ENCODE measurements at places on chromosomes 2 and 18.

- peaks cover 7% of the 10 kb centered on the region for H3K27me3 ChIP-seq
- H3K4me3 ChIP-seq, result no peak overlapping the region
- H3K27ac ChIP-seq, result no peak overlapping the region
- H3K4me1 ChIP-seq, result peaks cover 2% of the 10 kb centered on the region
- DNase-seq, result no peak
- H3K36me3 ChIP-seq, result no peaks in the 10 kb centered on the region
Observed at GRCh38 chr18:57807336-57808117, 4.4 kb upstream of the ATP8B1 start.

DNA sequence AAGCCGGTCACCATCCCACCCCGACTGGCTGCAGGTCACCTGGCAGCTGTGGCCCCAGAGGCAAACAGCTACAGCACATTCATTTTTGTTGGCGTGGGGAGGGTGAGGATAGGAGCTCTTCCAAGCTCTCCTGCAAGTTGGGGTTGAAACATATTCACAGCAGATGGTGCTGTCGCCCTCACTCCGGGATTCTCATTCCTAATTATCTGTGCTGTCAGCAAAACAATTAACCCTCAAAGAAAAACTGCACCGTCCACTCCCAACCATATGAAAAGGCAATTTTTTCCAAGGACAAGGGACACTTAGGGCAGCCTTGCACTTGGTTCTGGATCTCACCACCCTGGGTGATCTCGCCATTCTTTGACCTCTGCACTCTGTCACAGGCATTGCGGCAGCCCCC lies 68.6 kb downstream of the ZBTB7C start:
- H3K4me3 ChIP-seq, result no peak overlapping the region
- H3K27ac ChIP-seq, result no peak overlapping the region
- H3K36me3 ChIP-seq, result no peaks in the 10 kb centered on the region
- no peaks in the 10 kb centered on the region for H3K27me3 ChIP-seq
- DNase-seq, result no peak

DNA sequence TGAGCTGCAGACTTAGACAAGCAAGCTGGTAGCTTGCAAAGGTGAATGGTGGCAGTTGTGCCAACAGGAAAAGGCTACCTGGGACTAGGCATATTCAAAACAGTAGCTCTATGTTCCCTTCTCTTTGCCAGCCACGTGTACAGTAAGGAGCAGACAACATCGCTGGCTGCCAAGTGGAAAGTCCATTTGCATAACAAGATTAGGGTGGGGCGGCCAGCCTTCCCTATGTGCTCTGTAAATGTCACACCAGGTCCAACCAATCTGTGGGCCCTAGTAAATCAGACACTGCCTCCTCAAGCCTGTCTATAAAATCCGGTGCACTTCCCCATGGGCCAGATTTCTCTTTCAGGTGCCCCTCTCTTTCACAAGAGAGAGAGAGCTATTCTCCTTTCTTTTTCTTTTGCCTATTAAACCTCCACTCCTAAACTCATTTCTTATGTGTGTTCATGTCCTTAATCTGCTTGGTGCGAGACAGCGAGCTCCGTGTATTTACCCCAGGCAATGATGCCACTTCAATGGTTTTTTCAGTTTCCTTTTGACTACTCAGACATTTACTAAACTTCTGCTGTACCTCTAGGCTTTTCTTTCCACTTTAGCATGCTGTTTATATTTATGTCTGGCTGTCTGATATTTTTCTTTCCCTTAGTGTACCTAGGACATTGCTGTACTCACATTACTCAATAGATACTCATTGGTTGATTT lies 297.4 kb upstream of the GCFC2 start:
- no peak overlapping the region for H3K4me3 ChIP-seq
- H3K4me1 ChIP-seq, result no peaks in the 10 kb centered on the region
- H3K27ac ChIP-seq, result no peak overlapping the region
- no peaks in the 10 kb centered on the region for H3K27me3 ChIP-seq
- H3K36me3 ChIP-seq, result no peaks in the 10 kb centered on the region
- no peak for DNase-seq

GRCh38 chr2:105803773-105804172 lies 59.1 kb downstream of the NCK2 start:
- no peak for DNase-seq
- H3K36me3 ChIP-seq, result peaks cover 9% of the 10 kb centered on the region

DNA sequence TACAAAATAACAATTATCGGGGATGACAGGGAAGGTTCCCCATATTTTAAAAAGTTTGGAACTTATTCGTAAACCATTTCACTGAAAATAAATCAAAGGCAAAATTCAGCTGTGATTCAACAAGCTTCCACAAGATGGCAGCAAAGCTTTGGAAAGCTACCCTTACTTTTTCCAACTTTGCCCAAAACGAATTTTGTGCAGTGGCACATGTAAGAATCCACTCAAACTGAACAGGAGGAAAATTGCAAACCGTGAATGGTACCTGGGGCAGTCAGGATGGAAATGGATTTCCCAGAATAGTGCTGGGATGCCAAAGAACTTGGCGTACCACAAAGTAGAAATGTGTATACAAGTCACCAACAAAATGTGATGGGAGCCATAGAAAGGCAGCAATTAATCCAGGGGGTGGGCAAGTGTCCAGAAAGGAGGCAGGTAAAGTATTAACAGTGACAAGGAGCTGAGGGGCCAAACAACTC lies 10.7 kb downstream of the RPL31 start:
- H3K4me3 ChIP-seq, result no peak overlapping the region
- H3K27ac ChIP-seq, result no peak overlapping the region
- peaks cover 31% of the 10 kb centered on the region for H3K36me3 ChIP-seq
- peak; percentile 43 for DNase-seq
- H3K27me3 ChIP-seq, result no peaks in the 10 kb centered on the region

DNA sequence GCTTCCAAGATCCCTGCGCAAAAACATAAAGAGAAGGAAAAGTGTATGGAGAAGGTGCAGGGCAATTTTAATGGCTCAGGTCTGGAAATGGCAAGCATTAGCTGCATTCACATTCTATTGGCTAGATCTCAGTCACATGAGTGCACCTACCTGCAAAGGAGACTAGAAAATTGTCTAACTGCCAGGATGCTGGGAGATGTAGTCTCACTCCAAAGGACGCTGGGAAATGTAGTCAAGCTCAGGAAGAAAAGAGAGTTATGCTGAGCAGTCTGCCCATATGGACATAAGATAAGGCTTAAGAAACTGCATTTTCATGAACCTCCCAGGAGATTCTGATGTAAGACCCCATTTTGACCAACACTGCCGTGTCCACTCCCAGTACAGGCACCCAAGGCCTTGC lies 9.5 kb upstream of the KLHL29 start:
- DNase-seq, result no peak
- H3K4me1 ChIP-seq, result no peaks in the 10 kb centered on the region
- H3K36me3 ChIP-seq, result no peaks in the 10 kb centered on the region
- peaks cover 6% of the 10 kb centered on the region for H3K27me3 ChIP-seq
- no peak overlapping the region for H3K4me3 ChIP-seq
- no peak overlapping the region for H3K27ac ChIP-seq

DNA sequence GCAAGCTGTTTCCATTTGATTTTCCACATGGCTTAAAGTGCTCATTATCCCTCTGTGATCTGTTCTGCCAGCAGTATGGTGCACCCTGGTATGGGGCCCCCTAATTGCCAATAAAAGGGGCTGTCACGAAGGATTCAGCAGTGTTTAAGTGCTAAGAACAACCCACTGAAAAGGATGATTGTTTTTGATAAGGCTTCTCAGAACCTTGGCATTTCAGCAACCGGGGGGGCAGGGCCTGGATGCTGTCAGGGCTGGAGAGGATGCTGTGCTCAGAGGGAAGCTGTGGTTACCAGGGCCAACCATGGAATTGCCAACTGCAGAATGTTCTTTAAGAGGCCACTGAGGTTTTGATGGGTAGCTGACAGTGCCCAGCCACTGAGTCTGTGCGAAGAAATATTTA lies 117.8 kb downstream of the CTIF start:
- H3K36me3 ChIP-seq, result no peaks in the 10 kb centered on the region
- H3K4me3 ChIP-seq, result no peak overlapping the region
- H3K27me3 ChIP-seq, result no peaks in the 10 kb centered on the region

DNA sequence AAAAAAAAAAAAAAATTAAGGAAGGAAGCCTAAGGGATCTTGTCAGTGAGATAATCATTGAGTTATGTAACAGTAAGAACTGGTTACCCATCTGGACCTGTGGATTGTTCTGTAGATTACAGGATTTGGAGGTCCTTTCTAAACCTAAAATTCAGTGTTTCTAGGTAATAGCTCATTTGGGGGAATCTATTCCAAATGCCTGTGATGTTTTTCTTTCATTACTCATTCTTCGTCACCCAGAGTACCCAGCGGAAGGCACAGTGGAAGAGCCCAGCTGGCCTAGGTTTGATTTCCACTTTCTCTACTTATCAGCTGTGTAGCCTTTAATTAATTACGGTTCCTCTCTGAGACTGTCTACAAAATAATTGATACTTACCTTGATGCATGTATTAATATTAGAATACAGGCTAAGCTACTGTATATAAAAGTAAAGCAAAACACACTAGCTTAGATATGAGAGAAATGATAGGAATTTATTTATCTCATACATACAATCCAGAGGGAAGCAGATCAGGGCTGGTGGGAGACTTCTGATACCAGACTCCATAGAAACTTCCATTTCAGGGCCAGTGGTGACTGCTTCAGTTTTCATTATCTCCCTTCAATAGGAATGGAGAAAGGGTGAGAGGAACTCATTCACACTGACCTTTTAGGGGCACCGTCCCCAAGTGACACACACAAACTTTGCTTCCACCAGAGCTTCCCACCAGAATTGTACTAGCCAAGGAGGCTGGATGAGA lies 115.8 kb upstream of the NOSTRIN start:
- H3K4me1 ChIP-seq, result no peaks in the 10 kb centered on the region
- no peaks in the 10 kb centered on the region for H3K27me3 ChIP-seq
- no peak overlapping the region for H3K4me3 ChIP-seq

GRCh38 chr2:54353216-54353615 lies 97.2 kb upstream of the TSPYL6 start:
- H3K27ac ChIP-seq, result no peak overlapping the region
- no peaks in the 10 kb centered on the region for H3K4me1 ChIP-seq
- peaks cover 27% of the 10 kb centered on the region for H3K27me3 ChIP-seq
- DNase-seq, result no peak

DNA sequence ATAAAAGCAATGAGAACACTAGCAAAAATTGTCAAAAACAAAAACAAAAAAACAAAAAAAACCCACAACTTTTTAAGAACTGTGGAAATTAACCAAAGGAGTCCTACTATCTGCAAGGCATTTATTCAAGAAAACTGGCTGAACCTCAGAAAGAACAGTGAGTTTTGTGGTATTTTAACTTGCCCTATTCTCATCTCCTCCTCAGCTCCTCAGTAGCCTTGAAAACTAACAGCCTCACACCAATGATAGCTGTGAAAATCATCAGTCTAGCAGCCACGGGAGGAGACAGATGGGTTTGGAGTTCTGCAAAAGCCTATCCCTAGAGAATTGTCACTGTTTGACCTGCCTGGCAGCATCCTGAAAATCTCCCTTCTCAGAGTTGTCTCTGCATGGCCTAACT lies 20.1 kb upstream of the DNER start:
- H3K36me3 ChIP-seq, result no peaks in the 10 kb centered on the region
- no peak overlapping the region for H3K27ac ChIP-seq
- H3K27me3 ChIP-seq, result peaks cover 3% of the 10 kb centered on the region

- no peak overlapping the region for H3K27ac ChIP-seq
- H3K4me3 ChIP-seq, result no peak overlapping the region
- H3K36me3 ChIP-seq, result peaks cover 2% of the 10 kb centered on the region
- DNase-seq, result no peak
- H3K4me1 ChIP-seq, result peaks cover 20% of the 10 kb centered on the region
Observed at GRCh38 chr18:63189817-63190216, 129.8 kb downstream of the BCL2 start.

GRCh38 chr2:221572821-221573429 lies 821 bp upstream of the EPHA4 start:
- H3K36me3 ChIP-seq, result no peaks in the 10 kb centered on the region
- peak overlapping the region; percentile 67 for H3K4me3 ChIP-seq
- peaks cover 24% of the 10 kb centered on the region for H3K27me3 ChIP-seq

- H3K4me1 ChIP-seq, result peaks cover 65% of the 10 kb centered on the region
- DNase-seq, result no peak
- H3K27me3 ChIP-seq, result no peaks in the 10 kb centered on the region
- H3K4me3 ChIP-seq, result no peak overlapping the region
Observed at GRCh38 chr2:105814291-105814940, 69.7 kb downstream of the NCK2 start.

DNA sequence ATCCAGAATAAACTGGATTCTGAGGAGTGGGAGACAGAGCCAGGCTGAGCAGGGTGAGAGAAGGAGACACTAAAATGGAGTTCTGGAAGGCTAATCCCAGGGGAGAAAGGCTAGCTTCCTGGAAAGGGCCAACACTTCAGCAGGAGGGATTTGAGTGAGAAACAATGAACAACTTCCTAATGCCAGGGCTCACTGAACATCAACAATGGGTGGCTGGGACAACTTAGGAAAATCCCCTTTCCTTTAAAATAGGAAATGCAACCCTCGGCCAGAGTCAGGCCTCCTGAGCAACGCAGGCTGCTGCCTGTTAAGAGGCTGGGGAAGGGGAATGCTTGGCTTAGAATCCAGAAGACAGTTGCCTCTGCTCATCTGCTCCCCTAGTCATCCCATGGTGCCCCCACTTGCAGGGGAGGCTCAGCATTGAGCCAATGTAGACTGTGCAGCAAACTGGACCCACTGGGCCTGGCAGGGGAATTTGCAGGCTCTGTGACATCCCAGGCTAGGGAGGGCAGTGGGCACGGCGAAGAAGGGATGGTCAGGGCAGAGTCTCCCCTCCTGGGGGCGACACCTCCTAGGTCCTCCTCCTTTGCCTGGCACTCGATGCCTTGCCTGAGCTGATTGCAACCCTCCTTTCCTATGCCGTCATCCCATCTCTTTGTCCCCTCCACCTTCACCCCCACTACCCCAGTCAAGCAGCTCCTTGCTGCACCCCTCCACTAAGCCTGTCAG lies 182.5 kb downstream of the TNS1 start:
- H3K4me1 ChIP-seq, result no peaks in the 10 kb centered on the region
- H3K4me3 ChIP-seq, result no peak overlapping the region
- no peaks in the 10 kb centered on the region for H3K27me3 ChIP-seq
- no peak overlapping the region for H3K27ac ChIP-seq

- H3K4me3 ChIP-seq, result no peak overlapping the region
- H3K27ac ChIP-seq, result no peak overlapping the region
- H3K27me3 ChIP-seq, result no peaks in the 10 kb centered on the region
- DNase-seq, result no peak
Observed at GRCh38 chr2:187689372-187689771, 135.1 kb upstream of the TFPI start.

GRCh38 chr2:71787476-71788185 lies 334.3 kb downstream of the DYSF start:
- H3K27ac ChIP-seq, result no peak overlapping the region
- no peaks in the 10 kb centered on the region for H3K36me3 ChIP-seq
- no peak for DNase-seq

- no peak for DNase-seq
- H3K27me3 ChIP-seq, result no peaks in the 10 kb centered on the region
- no peak overlapping the region for H3K27ac ChIP-seq
- H3K4me3 ChIP-seq, result no peak overlapping the region
Observed at GRCh38 chr2:161337247-161337646, 29.0 kb downstream of the PSMD14 start.

- H3K27ac ChIP-seq, result no peak overlapping the region
- DNase-seq, result no peak
- H3K36me3 ChIP-seq, result no peaks in the 10 kb centered on the region
- no peak overlapping the region for H3K4me3 ChIP-seq
- peaks cover 18% of the 10 kb centered on the region for H3K4me1 ChIP-seq
Observed at GRCh38 chr2:12131975-12132374, 385.5 kb downstream of the LPIN1 start.
